CD4-positive, alpha-beta T cell treated with Interleukin-12 subunit alpha and Interleukin-12 subunit beta, for 1 hour (primary cell): ENCODE measurements at places on chromosomes 7 and 10.
A peak's percentile ranks its signal among the peaks of the same experiment; 100 is the strongest.

GRCh38 chr7:66950311-66950710 is 29.3 kb downstream of the TMEM248 start:
- DNase-seq, result no peak

DNA sequence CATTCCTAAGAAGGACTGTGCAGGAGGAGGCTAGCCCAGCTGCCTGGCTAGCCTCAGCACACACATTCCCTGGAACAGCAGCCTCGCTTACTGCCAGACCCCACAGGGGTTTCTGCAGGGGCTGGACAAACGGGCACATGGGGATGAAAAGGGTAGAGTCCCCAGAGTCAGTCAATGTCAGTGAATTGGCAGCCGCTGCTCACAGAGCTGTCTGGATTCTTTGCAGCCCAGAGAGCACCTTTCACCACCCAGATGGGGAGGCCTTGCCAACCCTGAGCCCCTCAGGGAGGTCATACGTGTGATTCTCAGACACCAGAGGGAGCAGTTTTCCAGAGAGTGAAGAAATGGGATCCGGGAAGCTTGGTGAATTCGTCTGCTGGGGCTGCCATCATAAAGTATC is 143.3 kb downstream of the KCNMA1 start:
- no peak for DNase-seq

DNA sequence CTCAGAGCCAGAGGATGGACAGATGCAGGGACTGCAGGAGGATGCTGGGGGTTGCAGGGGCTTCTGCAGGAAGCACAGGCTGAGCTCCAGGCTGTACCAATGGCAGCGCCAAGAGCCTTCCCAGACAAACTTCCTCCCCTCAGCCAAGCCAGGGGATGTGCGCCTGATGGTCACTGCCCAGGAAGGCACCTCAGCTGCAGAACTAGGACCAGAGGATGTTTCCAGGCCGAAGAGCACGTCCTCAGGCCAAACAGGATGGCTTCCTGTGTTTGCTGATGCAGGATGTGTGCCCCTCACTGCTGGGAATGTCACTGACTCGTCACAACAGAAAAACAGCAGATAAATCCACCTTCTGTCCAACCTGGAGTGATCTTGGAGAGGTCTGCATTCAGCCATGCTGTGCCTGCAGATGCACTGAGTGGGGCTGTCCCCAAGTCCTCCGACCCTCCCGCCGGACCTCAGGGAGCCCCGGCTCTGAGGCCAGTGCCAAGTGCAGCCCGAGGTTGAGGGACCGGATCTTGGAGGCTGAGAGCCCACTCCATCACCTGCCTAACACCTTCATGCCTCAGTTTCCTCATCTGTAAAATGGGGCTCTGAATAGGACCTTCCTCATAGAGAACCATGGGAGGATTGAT is 152.5 kb upstream of the CHST15 start:
- DNase-seq, result no peak

DNA sequence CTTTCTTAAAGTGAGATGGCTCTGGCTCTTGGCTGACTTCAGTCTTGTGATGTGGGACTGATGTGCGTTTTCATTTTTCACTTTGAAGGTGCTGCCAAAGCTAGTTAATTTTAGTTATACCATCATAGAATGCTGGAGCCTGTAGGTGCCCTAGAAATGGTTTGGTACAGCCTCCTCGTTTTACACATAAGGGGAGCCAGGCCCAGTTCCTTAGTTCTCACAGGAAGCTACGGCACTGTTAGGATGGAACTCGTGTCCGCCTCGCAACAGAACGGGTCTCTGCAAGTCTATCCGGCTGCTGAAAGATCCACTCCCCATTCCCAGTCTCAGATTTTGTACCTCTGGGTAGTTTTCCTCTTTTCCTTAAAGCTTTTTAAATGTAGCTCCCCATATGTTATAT is 173.2 kb upstream of the PRPS1L1 start:
- DNase-seq, result no peak

- no peak for DNase-seq
Observed at GRCh38 chr7:7177044-7177517, 5.3 kb upstream of the C1GALT1 start.

DNA sequence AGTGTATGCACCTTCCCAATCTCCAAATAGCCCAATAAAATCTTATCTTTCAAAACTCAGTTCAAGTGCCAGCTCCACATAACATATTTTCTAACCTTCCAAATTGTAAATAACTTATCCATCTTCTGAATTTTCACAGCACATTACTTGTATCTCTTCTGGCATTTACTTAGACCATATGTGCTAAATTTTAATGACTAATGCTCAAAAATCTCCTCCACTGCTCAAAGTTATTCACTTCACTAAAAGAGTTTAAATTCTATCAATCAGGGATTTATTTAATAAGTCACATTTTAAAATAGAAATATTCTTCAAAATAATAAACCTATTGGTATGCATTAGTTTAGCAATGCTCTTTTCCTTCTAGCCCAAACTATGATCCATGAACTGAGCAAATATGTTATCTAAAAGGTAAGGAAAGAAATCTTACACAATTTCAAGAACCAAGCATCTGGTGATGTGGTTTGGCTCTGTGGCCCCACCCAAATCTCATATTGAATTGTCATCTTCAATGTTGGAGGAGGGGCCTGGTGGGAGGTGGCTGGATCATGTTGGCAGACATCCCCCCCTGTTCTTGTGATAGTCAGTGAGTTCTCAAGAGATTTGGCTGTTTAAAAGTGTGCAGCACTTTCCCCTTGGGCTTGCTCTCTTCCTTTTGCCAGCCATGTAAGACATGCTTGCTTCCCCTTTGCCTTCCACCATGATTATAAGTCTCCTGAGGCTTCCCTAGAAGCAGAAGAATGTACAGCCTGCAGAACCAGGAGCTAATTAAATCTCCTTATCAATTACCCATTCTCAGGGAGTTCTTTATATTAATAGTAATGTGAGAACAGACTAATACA is 28.1 kb upstream of the GPR22 start:
- no peak for DNase-seq

DNA sequence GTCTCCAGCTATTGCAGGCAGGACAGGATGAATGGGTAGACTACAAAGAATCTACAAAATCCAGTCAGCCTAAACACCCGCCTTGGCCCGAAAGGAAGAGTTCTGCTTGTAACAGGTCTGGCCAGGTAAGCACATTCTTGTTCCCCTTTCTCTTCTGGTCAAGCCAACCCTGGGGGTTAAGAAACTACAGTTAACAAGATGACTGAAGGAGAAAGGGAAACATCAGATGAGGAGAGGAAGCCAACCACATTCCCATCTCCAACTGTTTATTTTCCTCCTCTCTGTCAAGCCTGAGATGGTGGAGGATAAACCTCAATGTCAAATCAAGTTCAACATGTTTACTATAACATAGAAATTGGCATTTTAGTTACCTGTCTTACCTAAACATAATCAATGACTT is 198.9 kb downstream of the IPMK start:
- no peak for DNase-seq

GRCh38 chr7:38975944-38976392 is 1.7 kb upstream of the POU6F2 start:
- no peak for DNase-seq

- no peak for DNase-seq
Observed at GRCh38 chr10:87935290-87936141, 72.1 kb downstream of the PTEN start.

GRCh38 chr10:101538446-101538845 is 49.6 kb downstream of the POLL start:
- DNase-seq, result no peak

DNA sequence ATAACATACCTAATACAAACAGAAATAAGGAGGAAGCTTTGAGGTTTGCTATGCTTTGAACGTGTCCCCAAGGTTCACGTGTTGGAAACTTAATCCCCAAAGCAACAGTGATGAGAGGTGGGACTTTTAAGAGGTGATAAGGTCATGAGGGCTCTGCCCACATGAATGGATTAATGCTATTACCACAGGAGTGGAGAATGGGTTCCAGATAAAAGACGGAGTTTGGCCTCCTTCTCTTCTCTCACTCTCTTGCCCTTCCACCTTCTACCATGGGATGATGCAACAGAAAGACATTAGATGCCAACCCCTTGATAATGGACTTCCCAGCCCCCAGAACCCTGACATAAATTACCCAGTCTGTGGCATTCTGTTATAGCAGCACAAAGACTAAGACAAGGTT is 9.6 kb downstream of the ITGB1 start:
- peak; percentile 45 for DNase-seq

DNA sequence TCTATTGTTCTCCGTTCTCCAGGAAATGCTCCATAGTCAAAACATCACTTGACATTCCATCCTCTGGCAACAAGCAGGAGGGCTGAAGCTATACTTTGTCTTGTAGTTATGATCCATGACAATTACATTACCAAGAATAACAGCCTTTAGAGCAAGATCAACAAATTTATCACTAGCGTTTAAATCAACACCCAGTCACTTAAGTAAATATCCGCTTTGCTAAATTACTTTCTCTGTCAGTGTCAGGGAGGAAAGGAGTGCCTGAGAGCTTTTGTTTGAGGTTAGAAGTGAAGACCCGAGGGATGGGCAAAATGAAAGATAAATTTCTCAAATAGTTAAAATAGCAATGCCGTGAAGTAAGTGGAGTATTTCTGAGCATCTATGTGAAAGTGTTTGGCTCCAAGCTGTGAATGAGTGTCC is 236.1 kb upstream of the BMPER start:
- DNase-seq, result no peak

DNA sequence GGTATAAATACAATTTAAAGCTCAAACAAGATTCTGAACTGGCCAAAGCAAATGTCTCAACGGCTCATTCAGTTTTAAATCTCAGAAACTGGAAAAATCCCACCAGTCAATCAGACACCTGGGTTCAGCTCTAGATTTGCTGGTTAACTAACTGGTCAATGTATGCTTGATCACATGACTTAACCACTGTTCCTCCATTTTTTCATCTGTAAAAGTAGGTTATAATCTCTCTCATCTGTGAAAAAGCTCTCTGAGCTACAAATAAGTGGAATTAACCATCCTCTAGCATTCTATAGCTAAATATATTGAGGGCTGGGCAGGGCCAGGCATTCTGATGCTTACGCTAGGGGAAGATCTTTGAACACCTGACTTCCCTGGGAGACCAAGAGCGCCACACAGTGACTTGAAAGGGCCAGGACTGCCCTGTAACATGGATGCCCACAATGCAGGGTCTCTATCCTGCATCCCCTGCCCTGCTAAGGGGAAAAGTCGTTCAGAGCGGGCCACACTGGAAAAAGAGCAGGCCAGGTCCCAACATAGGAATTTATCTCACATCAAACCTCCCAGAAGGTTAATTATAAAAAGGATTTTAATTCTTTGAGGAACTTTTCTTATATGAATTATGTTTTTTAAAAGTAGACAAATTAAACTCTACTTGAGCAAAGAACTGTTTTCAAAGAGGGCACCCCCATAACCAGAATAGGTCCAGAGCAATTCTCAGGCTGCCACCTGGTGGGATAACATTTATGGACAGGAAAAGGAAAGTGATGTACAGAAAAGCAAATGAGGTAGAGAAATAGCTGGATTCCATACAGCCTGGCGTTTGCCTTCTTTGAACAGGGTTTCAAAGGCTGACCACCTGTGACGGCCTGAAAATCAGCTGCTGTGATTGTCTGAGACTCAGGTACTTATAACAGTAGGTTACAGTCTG is 1.8 kb downstream of the RP9 start:
- DNase-seq, result peak; percentile 71

DNA sequence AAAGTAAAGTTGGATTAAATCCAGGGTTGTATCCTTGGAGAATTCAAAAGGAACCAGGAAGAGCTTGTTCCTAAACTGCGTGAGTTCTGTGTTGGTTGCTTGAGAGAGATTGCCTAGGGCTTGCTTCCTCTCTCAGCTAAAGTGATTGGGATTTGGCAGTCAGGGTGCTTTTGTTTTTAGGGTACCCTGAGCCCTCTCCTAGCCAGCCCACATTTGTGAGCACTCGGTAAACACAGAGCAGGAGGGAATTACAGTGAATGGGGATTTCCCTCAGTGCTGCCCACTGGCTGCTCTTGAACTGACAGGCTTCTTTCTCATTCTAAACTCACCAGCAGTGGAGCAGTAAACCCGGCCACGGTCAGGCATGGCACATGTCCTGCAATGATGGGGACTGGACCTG is 146.9 kb downstream of the TPST1 start:
- DNase-seq, result no peak

DNA sequence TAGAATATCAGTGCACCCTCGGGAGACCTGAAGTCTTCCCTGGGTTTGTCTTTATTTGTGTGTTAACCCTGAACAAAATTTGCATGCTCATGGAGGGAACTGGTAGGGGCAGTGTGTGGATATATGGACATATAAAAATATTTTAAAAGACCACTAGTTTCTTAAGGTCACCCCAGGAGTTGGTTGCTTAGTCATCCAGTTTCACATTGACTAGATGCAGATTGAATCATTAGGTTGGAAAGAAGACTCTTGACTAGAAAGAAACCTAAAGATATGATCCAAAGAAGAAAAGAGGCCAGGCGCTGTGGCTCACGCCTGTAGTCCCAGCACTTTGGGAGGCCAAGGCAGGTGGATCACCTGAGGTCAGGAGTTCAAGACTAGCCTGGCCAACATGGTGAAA is 137.1 kb downstream of the KAT6B start:
- no peak for DNase-seq

GRCh38 chr10:76764177-76764576 is 873.4 kb downstream of the KCNMA1 start:
- no peak for DNase-seq

GRCh38 chr7:121621937-121622336 is 225.8 kb upstream of the FAM3C start:
- no peak for DNase-seq

DNA sequence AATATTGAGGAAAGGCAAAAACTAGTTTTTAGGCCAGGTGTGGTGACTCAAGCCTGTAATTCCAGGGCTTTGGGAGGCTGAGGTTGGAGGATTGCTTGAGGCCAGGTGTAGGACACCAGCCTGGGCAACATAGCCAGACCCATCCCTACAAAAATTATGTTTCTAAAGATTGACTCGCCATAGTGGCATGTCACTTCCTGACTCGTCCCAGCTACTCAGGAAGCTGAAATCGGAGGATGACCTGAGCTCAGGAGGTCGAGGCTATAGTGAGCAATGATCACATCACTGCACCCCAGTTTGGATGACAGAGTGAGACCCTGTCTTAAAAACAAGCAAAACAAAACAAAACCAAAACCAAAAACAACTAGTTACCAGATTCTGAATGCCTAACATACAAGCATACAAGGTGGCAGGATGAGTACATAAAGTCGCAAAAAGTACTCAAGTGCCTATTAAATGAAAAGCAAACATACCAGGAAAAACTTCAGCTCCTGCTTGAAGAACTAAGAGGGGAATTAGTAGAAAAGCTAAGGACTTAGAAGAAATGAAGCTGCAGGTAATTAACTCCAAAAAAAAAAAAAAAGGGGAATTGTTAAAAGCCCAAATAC is 14.1 kb downstream of the ZNF398 start:
- no peak for DNase-seq

GRCh38 chr7:16875861-16876260 is 5.9 kb downstream of the AGR3 start:
- DNase-seq, result no peak

DNA sequence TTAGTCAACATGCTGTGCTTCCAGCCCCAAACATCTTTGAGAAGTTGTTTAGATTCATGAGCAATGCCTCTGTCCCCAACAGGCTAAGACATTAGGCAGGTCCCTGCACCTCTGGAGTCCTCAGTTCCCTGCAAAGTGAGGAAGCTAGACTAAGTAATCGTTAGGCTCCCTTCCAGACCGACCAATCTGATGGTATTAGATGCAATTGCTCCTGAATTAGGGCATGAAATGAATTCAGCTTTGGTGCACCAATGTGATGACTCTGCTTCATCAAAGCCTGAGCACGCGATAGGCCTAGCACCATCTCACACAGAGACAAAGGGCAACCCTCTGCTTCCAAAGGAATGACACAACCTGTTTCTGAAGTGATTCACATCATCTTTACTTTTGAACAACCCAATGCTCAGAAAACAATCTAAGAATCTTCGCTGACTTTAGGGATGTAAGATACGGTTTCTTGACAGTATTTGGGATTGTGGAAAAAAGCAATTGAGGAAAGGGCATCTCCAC is 723 bp upstream of the TES start:
- DNase-seq, result no peak
